ENCODE measurements at places on chromosomes 7 and 10.

GRCh38 chr10:59281861-59282260, 80.5 kb downstream of the FAM13C start:
- DNase-seq: no peak

DNA sequence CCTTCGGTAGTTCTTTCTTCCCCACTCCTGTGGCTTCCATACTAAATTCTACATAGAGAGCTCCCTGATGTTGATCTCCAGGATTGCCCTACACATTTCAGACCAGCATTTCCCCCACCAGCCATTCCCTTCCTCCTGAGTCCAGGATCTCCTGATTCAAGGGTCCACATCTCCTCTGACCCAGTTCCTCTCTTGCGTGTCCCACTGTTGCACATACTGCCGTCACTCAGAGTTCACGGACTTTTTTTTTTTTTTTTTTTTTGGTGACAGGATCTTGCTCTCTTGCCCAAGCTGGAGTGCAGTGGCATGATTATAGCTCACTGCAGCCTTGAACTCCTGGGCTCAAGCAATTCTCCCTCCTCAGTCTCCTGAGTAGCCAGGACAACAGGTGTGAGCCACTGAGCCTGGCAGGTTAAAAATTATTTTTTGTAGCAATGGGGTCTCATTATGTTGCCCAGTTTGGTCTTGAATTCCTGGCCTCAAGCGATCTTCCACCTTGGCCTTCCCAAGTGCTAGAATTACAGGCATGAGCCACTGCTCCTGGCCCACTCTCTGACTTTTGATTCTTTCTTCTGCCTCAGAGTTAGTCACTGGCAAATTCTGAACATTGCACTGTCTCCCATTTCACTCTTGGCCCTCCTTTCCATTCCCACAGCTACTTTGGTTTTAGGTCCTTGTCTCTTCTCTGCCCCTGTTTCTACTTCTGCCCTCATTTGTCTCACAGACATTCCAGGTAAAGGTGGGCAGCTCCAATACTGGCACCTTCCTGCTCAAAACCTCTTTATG, 29.6 kb upstream of the ZRANB1 start:
- DNase-seq: no peak

- DNase-seq: peak; percentile 2
Measured at GRCh38 chr10:77603534-77603927, 34.1 kb downstream of the KCNMA1 start.

DNA sequence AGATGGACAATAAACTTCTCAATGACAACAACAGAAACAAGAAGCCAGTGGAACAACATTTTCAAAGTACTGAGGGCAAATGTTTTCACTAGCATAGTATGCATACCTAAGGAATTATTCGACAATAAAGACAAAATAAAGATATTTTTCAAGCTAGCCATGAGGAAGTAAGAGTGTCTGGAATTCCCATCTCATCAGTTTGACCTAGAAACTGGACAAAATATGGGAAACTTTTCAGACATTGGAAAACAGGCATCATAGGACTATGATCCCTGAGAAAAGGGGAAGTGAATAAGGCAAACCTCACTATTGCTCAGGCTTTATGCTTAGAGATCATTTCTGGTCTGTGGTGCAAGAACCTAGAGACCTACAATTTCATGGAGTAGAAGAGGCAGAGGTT, 86.3 kb downstream of the OAT start:
- no peak for DNase-seq
